Stimulated activated CD4-positive, alpha-beta T cell treated with anti-CD3 and anti-CD28 coated beads, Interleukin-15, amount 100 ng/mL, for 48 hours (primary cell): ENCODE measurements at places on chromosomes 12 and 14.

DNA sequence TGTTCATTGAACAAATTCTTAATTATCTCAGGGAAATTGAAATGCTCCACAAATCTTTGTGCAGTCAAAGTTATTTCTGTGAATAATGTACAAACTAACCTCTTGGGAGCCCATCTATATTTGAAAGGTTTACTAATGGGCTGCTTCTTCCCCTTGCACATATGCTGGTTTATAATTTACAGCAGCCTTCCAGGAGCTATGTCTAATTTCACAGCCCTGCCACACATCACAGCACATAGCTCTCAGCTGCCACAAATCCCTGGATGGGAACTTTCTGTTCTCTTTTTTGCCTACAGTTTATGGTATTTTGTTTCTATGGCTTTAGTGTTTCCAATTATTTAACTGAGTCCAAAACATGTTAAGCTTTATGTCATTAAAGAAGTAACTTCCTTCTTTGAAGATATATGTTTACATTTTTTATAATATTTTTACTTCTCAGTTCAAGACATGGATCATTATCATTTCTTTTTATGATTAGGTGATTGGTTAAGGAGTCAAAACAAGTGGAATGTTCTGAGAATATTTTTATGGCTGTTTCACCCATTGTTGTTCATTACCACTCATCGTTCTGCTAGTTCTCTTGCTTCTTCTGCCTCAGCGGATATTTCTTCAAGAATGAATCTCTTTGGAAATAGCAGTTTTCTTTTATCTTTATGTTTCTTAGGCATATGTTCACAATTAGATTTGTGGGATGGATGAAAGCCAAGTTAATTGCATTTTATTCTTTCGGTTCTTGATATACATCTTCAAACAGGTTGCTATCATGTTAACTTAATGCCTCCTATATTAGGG lies 475.6 kb upstream of the MIS18BP1 start:
- no peak for DNase-seq

- DNase-seq = no peak
Observed at GRCh38 chr14:22898302-22899090, 15.5 kb downstream of the REM2 start.

GRCh38 chr12:26938701-26939062 lies 412 bp downstream of the FGFR1OP2 start:
- no peak for DNase-seq

DNA sequence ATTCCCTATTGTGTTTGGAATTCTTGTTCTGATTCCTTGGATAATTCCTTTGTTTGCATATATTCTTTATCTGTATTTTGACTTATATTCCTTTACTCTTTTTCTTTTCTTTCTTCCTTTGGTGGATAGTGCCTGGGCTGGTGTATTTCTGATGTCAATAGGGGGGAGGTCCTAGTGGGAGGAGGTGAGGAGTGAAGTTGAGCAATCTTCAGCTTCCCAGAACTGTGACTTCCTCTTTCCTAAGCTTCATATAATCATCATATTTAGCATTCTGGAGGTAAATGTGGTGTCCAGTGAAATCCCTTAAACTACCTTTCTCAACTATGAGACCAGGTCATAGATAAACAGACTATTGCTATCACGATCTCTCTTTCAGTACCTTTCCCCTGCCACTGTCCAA lies 29.6 kb upstream of the TBPL2 start:
- DNase-seq = no peak

DNA sequence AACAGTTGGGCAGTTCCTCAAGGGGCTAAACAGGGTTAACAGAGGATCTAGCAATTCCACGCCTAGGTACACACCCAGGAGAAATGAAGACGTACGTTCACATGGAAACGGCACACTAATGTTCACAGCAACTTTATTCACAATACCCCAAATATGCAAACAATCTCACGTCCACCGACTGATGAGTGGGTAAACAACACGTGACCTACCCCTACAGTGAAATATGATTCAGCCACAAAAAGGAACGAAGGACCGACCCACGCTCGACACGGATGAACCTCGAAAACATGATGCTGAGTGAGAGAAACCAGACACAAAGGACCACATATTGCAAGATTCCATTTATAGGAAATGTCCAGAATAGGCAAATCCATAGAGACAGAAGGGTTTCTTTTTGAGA lies 112.7 kb downstream of the NCOR2 start:
- DNase-seq = no peak

DNA sequence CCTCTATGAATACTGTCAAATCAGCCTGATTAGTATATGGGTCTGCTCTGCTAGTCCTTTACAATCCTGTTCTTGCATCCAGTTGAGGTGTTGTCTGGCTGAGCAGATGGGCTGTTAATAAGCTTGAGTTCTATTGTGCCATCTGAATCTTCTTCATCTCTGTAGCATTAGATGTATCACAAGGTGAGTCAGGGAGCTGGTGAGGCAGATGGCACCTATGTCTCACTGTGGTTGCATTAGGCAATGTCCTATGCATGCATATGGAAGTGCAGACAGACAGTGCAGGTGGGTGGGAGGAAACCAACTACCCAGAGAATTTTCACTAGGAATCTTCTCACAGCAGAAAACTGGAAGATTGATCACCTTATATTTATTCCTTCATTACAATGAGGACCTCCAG lies 165.7 kb upstream of the STXBP6 start:
- no peak for DNase-seq

- no peak for DNase-seq
Observed at GRCh38 chr14:97066068-97066899, 269.1 kb downstream of the VRK1 start.

DNA sequence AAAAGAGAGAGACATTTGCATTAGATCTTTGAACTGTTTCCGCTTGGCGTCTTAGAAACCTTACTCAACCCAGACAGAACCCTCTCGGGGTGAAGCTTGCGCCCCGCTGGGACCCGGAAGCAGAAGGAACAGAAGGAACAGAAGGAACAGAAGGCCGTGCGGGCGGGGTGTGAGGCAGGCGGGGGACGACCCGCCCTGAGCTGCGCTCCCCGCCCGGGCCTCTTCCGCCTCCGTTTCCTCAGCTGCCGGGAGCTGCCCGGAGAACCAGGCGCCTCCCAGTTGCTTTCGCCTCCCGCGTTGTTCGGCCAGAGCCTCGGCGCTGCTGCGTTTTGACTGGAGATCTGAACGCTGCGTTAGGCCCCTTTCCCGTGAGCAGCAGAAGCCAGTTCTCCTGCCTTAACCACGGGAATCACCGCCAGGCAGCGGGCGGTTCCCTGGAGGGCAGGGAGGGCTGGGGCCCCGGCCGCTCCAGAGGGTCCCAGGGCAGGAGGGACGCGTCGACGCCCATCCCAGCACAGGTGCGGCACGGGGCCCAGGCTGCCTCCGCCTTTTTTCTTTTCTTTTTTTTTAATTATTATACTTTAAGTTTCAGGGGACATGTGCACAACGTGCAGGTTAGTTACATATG lies 19.3 kb upstream of the MMP17 start:
- no peak for DNase-seq

DNA sequence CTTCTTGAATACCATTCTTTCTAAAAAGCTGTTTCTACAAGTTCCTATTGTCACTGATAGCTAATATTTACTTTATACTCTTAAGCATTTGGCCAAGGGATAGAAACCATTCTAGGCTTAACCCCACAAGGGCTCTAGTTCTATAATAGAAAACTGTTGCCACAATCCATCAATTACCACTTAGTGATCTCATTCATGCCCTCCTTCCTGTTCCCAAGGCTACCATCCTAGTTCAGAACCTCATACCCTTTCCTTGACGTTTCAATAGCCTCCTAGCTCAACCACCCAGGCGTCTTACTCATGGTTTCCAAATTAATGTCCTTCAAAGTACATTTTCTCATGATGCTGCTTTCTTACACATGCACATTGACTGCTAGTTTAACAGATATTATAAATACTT lies 493.5 kb downstream of the NAV3 start:
- DNase-seq = no peak

- DNase-seq = no peak
Observed at GRCh38 chr12:11661491-11662089, 12.1 kb downstream of the ETV6 start.

GRCh38 chr12:19775241-19775640 lies 335.9 kb downstream of the AEBP2 start:
- no peak for DNase-seq

DNA sequence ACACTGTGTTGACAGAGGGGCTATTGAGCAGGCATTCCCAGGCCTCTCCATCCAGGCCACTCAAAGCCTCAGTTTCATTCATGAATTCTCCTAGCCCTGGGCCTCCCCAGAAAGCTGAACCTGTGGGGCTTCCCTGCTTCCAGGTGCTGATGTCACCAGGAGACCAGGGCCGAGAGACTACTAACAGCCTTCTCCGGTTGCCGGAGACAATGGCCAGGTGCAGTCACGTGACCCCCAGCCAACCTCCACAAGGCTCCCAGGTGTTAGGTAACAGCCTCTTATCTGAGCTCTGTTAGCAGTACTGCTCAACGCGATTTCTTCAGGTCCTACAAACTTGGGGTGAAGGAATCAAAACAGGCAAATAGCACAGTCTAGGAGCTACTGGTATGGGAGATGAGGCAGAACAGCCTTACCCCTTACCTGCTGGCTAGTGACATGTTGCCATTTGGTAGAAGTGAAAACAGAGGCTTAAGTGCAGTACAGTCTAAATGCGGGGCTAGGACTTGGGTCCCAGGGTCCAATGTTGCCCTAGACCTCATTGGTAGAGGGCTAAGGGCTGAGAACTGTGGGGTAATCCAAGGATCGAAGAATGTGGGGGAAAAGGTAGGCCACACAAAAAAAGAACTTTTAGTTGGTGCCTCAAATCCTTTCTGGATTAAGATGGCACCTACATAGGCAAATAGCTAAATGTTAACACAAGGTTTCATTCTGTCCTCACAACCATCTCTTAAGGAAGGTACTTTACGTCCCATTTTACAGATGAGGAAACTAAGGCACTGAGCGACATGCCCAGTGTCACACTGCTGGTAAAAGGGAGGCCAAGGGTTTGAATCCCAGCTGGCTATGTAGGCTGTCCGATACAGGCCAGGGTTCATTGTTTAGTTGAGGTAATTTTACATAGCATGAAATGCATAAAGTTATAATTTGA lies 3.8 kb downstream of the CCDC88C start:
- no peak for DNase-seq

- DNase-seq = no peak
Observed at GRCh38 chr12:47549258-47549657, 156.6 kb downstream of the RPAP3 start.

- no peak for DNase-seq
Observed at GRCh38 chr14:75484711-75485429, 37.4 kb upstream of the BATF start.

- DNase-seq = no peak
Observed at GRCh38 chr12:82942991-82943401, 256.3 kb downstream of the TMTC2 start.

DNA sequence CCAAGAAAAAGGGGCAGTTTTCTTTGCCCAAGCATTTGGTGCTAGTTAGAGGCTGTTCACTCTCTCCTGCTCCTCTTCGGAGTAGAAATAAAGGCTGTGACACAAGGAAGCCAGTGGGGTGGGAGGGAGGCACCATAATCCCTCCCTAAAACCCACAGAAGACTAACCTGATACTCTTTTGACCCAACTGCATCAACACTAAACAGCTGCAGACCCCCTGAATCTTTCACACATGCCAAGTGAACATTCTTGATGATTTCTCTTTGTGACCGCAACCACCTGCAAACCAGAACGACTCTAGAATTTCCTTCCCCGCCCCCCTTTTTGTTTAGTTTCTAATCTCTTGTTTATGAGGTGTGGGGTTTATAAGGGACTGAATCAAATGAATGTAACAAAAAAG lies 175.8 kb upstream of the BCL2L14 start:
- DNase-seq = no peak

GRCh38 chr12:53806721-53807120 lies 54.9 kb upstream of the CISTR start:
- no peak for DNase-seq

DNA sequence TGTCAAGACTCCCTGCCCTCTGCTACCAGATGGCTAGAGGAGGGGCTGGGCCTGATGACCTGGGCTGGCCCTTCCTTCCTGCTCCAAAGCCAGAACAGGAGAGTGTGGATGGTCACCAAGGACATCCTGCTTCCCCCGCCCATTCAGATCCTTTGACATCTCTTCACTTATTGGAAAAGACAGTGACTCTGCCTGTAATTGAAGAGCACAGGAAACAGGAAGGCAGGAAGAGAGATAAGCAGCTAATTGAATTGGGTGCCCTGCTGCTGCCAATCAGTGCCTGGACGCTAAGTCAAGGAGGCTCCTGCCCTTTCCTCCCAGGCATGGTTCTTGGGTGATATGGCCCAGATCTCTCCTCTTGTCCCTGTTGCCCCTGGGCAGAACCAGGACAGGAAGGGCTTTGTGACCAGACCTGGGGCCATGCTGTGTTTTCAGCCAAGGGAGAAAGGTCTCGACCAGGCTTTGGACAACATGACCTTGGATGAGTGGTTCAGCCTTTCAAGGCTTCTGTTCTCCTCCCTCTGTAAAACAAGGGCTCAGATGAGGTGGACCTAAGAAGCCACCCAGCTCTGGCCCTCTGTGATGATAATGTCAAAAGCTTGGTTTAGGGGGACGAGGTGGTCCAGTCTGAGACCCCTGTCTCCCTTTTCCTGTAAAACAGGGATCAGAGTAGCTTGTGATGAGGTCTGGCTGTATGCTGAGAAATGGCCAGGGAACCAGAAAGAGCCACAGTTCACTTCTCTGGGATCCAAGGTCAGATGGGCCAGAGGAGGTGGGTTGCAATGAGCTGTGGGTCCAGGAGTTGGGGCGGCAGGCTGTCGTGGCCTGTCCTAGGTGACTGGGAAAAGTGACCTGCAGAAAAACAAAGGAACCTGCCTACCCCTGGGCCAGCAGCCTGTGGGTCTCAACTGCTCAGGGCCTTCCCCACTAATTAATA lies 38.8 kb downstream of the FAM222A start:
- no peak for DNase-seq

GRCh38 chr14:42112108-42112507 lies 505.4 kb downstream of the LRFN5 start:
- no peak for DNase-seq

GRCh38 chr12:93139028-93139665 lies 210.1 kb upstream of the EEA1 start:
- DNase-seq = no peak

DNA sequence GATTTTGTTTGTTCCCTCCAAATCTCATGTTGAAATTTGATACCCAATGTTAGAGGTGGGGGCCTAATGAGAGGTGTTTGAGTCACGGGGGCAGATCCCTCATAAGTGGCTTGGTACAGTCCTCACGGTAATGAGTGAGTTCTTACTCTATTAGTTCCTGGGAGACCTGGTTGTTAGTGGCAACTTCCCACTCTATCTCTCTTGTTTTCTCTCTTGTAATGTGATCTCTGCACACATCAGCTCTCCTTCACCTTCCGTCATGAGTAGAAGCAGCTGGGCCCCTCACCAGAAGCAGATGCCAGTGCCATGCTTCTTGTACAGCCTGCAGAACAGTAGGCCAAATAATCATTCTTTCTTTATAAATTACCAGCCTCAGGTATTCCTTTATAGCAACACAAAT lies 29.6 kb upstream of the KCNK10 start:
- no peak for DNase-seq
